CD8-positive, alpha-beta T cell (primary cell): ENCODE measurements at places on chromosomes 1 and 21.
A peak's percentile ranks its signal among the peaks of the same experiment; 100 is the strongest.

GRCh38 chr1:227333423-227333822 lies 15.1 kb upstream of the CDC42BPA start:
- DNase-seq = no peak

- no peak for DNase-seq
Measured at GRCh38 chr1:218812360-218812759, 361.3 kb upstream of the LYPLAL1 start.

DNA sequence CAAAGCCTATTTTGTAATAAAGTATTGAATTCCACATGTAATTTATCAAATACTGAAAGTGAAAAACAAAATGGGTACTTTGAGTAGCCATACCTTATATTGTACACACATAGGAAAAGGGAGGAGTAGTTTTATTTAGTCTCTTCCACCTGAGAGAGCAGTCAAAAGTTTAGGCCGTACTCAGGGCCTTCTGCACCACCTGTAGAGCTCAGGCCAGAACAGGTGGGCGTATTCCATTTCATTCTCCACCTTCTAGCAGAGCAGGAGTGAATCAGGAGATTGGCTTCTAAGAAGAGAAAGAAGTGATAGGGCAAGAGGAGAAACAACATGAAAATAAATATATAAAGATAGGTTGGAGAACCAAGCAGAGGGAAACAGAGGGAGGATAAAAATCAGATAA lies 44.0 kb downstream of the TRAF5 start:
- no peak for DNase-seq

DNA sequence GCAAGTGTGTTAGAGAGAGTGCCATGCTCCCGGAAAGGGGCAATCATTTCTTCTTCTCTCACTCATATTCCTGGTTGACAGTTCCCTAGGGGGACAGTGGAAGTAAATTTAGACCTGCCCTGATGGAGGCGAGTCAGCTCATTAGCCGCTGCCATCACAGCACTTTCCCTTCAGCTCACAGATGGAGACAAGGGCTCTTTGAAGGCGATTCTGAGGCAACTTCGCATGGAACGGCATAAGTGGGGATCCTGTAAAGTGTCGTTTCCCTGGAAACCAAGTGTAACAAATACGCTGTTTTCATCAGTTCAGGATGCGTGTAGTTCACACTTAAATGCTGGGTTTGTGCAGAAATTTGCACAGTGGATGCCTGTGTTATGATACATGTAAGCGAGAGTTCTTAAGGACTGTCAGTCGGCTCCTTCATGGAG lies 114.5 kb upstream of the TMPRSS15 start:
- DNase-seq = no peak

DNA sequence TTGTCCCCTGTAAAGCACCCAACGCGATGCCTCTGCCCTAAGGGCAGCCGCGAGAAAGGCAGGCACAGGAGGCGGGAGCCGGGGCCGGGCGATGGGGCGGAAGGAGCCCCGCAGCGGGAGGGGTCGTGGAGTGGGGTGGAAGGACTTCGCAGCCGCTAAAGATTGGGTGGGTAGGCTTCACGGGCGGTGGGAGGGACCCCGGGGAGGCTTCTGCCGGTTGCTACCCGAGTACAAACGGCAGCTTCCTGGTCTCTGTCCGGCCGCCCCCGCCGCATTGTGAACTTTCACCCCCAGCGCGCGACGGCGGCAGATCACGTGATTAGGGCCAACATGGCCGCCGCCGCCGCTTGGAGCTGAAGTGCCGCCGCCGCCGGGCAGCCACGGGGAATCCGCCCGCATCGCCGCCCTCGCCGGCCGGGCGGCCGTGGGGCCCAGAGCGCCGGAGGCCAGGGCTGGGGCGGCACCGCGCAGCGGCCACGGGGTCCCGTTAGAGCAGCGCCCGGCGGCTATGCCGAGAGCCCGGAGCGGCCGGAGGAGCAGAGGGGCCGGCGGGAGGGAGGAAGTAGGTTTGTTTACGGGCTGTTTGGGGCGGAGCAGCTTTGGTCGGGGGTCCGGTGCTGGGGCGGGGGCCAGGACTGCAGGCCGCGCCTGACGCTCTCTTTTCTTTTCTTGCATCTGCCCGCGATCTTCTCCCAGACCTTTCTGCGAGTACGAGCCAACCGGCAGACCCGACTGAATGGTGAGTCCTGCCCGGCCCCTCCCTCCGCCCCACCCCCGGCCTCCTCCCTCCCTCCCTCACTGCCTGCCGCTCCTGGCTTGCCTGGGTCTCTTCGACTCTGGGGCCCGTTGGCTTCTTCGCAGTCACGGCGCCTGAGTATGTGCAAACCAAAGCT lies 42.4 kb downstream of the TMEM53 start:
- peak; percentile 87 for DNase-seq

DNA sequence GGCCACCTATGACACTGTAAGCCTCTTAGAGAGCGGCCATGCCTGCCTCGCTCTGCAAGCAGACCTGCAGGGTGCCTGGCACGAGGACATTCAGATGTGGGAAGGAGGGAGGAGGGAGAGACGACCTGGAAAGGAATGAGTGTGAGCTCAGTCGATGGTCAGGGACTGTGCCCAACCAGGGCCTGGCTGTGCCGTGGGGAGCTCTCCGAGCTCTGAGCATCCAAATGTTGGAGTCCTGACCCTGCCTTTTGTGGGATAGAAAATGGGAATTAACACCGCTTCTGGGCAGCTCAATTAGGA lies 7.3 kb downstream of the CSTB start:
- DNase-seq = no peak

DNA sequence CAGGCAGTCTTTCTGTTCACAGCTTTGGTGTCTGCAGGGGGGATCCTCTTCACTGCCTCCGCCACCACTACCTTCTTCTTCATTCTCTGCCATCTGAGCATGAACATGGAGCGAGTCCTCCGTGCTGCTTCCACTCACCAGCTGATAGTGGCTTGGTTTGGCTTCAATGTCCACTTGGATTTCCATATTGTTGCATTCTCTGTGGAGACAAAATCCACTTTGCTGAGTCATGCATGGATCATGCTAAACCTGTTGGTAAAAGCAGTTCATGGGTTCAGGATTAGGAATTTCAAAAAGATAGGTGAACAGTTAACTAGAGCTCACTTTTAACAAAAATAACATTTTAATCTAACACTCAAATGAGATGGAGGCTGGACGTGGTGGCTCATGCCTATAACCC lies 27.5 kb downstream of the RNF19B start:
- no peak for DNase-seq
